Activated CD4-positive, alpha-beta T cell treated with anti-CD3 and anti-CD28 coated beads, Interleukin-2, amount 10 ng/mL, durations not matched to agents 7 days and 5 days (primary cell): ENCODE measurements at places on chromosomes 13 and 19.

DNA sequence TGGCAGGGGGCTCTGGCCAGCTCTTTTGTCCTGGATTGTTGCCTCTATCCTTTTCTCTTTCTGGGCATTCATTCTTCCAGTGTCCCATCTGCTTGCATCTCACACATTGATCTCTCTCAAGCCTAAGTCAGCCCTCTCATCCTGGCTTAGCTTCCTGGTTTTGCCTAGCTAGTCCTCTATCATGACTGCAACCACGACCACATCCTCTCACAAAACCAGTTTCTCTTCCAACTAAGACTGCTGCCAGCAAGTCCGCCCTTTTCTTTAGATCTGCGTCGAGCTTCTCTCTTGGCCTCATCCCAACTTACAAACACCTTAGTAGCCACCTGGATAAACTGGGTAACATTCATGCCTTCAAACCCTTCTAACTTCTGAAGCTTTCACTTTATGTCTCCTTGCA lies 212.2 kb upstream of the HTR2A start:
- peak; percentile 61 for DNase-seq

DNA sequence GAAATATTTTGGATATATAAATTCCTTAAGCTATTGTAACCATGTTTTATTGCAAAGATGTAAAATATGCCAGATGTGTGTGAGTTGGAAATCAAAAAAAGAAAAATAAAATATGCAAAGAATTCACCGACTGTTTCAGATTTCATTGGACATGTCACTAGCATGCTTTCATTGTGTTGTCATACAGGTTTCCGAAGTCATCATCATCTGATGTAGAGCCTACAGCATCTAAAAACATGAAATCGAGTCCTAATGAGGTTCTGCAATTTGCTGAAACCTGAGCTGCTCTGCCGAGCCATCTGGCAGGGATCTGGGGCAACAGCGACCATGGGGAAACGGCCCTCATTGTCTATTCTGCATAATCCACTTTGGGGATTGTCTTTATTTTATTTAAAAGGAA lies 196.1 kb upstream of the MAB21L1 start:
- DNase-seq: no peak

GRCh38 chr13:23160638-23161480 lies 19.9 kb upstream of the SGCG start:
- DNase-seq: no peak

- DNase-seq: no peak
These were observed 134.0 kb downstream of the MAB21L1 start for GRCh38 chr13:35342440-35342839.
